ENCODE measurements at places on chromosomes 2 and 18. TPM values are rescaled to one million over a fixed set of nuclear protein-coding genes. Genes with fewer than 3 reads are reported as not detected.

FEV gene
- not detected for total RNA-seq

GYPC gene
- not detected for total RNA-seq

TRIM43 gene
- total RNA-seq: not detected

ABHD1 gene
- total RNA-seq: 1.3 TPM

TSPYL6 gene
- total RNA-seq: not detected

GATA6 gene
- total RNA-seq: 2.9 TPM

LOXHD1 gene
- not detected for total RNA-seq

BUB1 gene
- total RNA-seq: 32.4 TPM

CFLAR gene
- 82.1 TPM for total RNA-seq

Measured in A549 treated with RU486 at 1 μM for 4 hours (cell line).